ENCODE measurements at places on chromosomes 7 and 10.

DNA sequence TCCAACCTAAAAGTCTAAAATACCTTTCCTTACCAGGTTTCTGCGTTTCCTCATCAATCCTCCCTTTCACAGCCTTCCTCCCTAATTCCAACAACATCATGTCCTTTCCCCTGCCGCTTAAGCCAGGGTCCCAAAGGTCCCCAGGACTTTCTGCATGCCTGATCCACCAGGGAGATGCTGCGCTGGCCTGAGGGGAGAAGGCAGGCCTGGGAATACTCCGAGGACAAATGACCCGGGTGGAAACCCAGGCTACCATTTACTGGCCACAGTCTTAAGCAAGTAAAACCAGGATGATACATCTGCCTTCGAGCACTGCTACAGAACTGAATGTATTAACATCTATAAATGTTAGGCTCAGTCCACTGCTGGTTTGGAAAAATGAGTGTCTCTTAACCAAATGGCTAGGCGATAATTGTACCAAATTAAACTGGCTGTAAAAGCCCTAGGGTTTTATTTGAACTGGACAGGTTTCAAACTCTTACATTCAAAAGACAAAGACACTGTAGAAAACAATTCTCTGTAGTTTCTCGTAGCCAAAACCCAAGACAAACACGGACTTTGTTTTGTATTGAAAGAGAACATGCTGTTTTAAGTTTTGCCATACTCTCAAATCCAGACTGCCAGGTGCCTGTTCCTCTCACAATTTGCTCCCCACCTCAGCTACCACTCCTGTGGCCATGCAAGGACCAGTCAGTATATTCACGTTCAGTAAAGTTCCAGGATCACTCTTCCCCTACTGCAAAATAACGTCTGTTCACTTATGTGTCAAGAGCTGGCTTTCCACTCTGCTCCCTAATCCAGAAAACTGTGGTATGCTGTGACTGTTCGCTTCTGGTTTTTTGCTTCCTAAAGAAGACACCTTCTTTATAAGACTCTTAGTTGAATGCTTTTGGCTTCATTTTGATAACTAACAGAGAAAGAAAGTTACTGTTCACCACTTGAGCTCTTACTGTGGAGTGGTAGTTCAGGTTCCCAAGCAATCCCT, 145.7 kb downstream of the RNF216 start:
- no peak for DNase-seq

DNA sequence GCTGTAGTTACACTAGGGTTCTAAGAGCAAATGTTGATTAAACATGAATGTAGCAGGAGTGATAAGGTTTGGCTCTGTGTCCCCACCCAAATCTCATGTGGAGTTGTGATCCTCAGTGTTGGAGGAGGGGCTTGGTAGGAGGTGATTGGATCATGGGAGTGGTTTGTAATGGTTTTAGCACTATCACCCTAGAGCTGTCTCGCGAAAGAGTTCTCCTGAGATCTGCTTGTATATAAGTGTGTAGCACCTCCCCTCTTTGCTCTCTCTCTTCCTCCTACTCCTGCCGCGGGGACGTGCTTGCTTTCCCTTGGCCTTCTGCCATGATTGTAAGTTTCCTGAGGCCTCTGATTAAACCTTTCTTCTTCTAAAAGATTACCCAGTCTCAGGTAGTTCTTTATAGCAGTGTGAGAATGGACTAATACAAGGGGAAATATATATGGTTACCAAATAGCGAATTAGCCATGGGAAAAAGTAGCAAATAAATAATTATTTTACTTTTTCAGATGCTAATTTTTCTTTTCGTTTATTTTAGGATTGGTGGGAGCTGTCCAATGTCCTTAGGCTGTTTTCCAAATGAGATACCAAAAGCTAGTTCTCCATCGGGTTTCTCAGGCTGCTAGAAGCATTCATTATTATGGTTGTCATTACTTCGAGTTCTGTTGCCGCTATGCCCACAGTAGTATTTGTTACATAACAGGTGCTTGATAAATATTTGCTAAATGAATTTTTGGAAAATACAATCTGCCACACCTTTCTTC, 58.7 kb downstream of the PTEN start:
- DNase-seq, result no peak

DNA sequence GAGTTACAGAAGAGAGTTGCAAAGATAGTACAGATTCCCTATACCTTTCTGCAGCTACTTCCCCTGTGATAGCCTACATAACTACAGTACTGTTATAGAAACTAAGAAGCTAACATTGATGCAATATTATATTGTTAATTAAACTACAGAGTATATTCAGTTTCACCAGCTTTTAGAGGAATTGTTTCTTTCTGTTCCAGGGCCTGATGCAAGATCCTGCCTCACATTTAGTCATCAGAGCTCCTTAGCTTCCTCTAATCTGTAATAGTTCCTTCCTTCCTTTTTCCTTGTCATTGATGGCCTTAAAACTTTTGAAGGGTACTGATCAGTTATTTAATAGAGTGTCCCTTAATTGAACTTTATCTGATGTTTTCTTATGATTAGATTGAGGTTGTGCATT, 56.8 kb downstream of the SDHAF3 start:
- no peak for DNase-seq

GRCh38 chr7:106045586-106045985, 66.5 kb downstream of the SYPL1 start:
- no peak for DNase-seq

GRCh38 chr7:158276414-158277218, 311.0 kb downstream of the PTPRN2 start:
- no peak for DNase-seq

DNA sequence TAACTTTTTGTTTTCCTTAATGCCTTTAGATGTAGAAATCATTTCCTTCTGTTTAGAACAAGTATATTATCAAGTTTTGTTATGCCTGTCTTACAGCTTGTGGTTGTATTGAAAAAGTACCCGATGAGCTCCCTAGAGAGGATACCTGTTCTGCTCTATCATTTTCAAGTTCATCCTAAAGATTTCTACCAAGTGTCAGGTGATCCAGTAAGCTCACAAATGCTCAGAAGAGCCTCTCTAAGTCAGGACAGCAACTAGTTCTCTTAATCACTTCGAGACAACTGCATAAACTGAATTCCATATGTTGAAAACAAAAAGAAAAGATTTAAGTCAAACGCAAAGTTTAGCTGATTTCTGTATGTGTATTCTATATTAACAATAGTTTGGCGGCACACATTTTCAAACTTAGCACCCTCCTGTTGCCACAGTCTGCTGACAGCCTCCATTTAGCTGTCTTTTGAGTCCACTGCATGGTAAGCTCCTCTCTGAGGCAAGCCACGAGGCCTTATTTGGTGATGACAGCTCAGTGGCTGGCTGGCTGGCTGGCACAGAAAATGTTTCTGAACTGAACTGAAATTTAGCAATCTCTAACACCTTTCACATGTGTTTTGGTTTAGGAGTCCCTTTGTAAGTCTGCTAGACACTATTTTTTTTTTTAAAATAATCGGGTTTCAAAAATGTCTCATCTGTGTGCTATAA, 59.4 kb downstream of the SEMA3C start:
- no peak for DNase-seq

Data from DMS53 (cell line).